ENCODE measurements at places on chromosomes 2 and 18. TPM values are rescaled to one million over a fixed set of nuclear protein-coding genes. Genes with fewer than 3 reads are reported as not detected.

DNA sequence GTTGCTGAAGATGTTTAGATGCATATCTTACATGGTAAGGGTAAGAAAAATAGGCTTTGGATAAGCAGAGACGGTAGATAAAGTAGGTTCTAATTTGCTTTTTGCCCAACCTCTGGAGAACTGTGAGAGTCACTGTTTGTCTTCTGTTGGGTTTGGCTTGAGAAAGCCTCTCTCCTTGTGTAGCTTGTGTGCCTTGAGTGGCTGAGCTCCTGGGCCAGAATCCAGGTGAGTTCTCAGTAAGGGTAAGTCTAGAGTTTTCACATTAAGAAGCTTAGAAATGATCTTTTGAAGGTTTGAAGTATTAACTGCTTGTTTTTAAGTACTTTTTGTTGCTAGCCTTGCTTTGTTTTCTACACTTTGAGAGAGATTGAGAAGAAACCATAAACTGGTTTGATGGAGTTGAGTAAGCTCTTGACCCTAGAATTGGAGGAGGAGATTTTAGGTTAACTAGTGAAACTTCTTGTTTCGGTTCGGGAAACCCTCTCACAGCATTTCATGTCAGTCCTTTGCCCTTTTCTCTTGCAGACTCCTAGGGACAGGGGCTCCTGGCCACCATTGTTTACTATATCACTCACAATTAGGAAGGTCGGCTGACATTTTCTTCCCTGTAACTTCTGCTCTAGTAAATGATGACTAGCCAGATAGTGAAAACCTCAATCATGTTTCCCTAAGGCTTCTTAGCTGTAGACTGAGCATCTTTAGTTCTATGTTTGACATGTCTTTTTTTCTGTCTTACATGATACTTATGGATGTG, 26.0 kb downstream of the MAP4K4 start:
- DNase-seq = no peak

- DNase-seq = no peak
Observed at GRCh38 chr2:14654835-14655282, 22.3 kb downstream of the LRATD1 start.

GRCh38 chr2:205786976-205787375, 104.7 kb downstream of the NRP2 start:
- no peak for DNase-seq

- no peak for DNase-seq
Observed at GRCh38 chr2:215417400-215417951, 18.4 kb downstream of the FN1 start.

GRCh38 chr2:129930451-129930850, 49.0 kb upstream of the RAB6C start:
- no peak for DNase-seq

DNA sequence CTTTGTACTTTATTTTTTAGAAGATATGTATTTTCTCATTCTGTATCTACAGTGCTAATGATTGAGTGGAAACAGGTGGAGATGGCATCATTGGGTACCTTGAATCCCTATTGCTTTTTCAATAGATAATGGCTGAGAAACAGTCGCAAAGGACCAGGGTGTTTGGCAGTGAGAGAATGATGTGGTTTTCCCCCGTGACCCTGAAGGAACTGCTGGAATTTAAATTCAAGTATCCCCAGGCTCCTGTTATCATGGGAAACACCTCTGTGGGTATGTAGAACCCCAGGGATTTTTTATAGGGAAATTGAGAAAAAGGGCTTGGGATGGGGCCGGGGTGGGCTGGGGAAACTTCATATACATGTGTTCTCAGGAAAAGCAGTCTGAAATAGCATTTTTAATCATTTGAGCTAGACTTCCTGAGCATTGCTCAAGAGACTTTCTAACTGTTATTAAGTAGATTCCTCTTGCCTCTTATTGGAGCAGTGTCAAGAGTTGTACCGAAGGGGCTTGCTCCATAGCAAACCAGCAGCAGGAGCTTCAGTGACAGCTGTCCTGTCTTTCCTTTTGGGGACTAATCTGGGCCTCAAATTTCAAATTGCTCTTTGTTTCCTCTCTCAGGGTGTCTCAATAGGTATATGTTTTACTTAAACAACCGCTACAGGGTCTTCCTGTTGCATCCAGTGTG, 18.9 kb downstream of the AOX1 start:
- no peak for DNase-seq

- no peak for DNase-seq
Observed at GRCh38 chr2:185583058-185583816, 155.4 kb upstream of the FSIP2 start.

- DNase-seq = no peak
Observed at GRCh38 chr2:144096531-144096930, 423.4 kb downstream of the ZEB2 start.

DNA sequence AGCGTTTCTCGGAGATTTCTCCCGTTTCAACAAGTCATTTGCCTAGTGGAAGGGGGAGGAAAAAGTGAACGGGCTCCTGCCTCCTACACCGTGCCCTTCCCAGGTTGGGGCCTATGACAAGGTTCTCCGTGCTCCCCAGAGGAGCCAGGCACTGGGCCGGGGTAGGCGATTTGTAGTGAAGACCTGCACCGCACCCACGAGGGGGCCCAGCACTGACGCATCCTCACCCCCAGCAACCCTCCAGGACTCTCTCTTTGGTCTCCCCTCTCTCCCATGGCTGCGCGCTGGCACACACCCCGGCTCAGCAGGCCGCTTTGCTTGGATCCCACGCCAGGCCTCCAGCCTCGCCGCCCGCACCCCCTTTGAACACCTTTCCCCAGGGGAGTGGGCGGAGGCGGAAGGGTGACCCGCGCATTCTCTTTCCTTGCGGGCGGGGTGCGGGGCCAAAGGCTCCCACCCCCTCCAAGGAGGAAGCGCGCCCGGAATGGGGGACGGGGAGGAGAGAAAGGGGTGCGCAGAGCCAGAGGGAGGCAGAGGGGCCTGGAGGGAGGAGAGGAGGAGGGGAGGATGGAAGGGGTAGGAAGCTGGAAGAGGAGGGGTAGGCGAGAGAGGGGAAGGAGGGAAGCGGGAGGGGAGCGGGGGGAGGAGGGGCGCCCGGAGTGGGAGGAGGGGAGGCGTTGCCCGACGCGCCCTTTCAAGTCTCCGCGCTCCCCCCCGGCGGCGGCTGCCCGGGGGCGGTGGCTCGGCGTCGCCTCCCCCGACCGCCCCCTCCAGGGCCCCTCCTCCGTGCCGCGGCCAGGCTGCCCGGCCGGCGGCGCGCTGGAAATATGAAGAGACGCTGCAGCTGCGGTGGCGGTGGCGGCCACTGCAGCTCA, at the start of gene APCDD1:
Gene APCDD1, plus strand, starts transcription at position 830 of the 875 bp plus-strand sequence. CDS start 347 bp downstream, outside the sequence.
- DNase-seq = peak; percentile 94

DNA sequence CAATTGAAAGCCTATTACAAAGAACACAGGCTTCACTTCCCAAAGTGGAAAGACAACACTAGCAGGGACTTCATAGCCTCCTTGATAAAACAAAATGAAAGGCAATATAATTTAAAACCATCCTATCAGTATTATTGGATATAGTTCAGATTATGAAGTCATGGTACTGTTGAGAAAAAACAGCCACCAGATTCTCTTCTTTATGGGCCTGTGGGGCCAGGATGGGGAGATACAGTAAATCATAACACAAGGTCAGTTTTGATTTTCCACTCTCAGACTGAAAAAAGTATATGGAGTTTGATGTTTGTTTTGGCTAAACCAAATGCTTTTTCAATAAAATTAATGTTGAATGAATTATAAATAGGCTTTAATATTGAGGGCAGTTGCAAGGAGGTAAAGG, 129.1 kb downstream of the BCL2L11 start:
- DNase-seq = no peak

Gene GIGYF2
- total RNA-seq = 57.2 TPM

Gene ELOA2
- not detected for total RNA-seq

Gene SRD5A2
- total RNA-seq = 0.64 TPM

Data from upper lobe of left lung (tissue), 6 donors.